NCI-H2081 (cell line): ENCODE measurements at places on chromosomes 16 and 17.

DNA sequence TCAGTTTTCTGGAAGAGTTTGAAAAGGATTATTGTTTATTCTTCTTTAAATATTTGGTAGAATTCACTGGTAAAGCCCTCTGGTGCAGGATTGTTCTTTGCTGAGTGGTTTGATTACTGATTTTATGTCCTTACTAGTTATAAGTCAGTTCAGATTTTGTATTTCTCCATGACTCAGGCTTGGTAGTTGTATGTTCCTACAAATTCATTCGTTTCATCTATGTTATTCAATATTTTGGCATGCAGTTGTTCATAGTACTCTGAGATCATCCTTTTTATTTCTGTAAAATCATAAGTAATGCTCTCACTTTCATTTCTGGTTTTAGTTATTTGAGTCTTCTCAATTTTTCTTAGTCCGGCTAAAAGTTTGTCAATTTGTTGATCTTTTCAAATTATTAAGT, 58.1 kb upstream of the CRYM start:
- DNase-seq = no peak

GRCh38 chr16:87621976-87622713, 19.8 kb downstream of the JPH3 start:
- DNase-seq = no peak

DNA sequence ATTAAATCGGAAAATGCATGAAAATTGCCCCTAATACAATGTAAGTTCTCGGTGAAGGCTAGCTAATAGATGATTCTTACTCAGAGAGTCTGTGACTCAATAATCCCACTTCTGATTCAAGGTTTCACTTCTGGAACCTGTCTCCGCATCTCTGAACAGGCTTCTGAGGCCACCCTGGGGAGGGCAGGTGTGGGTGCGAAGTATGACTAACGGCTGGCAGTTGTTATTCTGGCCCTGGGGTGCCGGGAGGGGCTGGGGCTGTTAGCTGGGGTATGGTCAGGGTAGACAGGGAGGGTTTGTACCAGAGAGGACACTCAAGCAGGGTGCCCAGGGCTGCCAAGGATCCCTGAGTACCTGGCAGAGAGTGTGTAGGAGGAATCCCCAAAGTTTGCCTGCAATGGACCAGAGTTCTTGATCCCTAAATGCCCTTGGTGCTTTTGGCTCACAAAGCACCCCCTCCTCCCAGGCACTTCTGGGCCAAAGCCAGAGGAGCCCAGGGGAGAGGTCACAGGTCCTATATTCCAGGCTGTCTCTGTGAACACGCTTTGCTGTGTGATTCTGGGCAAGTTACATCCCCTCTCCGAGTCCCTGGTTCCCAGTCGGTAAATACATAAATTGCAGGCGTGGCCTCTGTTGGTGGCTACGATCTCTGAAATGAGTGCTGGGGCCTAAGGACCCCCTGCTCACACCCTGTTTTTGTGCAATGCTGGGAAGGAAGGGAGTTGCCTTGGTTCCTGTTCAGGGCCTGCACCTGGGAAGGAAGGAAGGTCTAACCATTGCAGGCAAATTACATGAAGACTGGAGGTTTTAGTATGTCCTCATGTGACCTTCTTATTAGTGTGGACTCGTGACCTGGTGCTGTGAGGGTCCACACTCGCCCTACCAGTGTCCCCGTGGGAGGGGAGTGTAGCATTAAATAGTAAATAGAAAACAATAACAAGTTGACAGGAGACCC, 49.9 kb upstream of the CPNE2 start:
- DNase-seq = no peak

- no peak for DNase-seq
These were observed 326.5 kb downstream of the WWOX start for GRCh38 chr16:78425891-78426510.

DNA sequence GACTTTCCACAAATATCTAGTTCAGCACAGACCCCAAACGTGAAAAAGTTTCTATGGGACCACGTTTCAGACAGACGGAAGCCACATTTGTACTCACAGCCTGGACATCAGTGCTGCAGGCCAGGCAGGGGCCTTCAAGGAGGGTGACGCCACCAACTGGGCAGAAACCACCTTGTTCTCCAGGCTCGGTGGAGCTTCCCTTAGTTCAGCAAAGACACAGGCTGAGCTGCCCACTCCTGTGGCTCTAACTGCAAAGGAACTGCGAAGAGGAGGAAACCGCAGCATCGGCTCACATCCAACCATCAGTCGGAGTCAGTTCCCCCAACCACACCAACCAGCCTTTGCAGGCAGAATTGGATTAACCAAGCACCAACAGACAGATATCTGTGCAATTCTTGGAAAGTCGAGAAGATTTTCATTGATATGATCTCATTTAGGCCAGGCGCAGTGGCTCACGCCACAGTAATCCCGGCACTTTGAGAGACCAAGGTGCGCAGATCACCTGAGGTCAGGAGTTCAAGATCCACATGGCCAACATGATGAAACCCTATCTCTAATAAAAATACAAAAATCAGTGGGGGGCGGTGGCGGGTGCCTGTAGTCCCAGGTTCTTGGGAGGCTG, 73.3 kb upstream of the CNEP1R1 start:
- DNase-seq = no peak

GRCh38 chr16:31458073-31458843, 1.0 kb upstream of the ARMC5 start:
- peak; percentile 38 for DNase-seq

GRCh38 chr17:31318298-31318801, 3.1 kb downstream of the EVI2A start:
- peak; percentile 1 for DNase-seq

DNA sequence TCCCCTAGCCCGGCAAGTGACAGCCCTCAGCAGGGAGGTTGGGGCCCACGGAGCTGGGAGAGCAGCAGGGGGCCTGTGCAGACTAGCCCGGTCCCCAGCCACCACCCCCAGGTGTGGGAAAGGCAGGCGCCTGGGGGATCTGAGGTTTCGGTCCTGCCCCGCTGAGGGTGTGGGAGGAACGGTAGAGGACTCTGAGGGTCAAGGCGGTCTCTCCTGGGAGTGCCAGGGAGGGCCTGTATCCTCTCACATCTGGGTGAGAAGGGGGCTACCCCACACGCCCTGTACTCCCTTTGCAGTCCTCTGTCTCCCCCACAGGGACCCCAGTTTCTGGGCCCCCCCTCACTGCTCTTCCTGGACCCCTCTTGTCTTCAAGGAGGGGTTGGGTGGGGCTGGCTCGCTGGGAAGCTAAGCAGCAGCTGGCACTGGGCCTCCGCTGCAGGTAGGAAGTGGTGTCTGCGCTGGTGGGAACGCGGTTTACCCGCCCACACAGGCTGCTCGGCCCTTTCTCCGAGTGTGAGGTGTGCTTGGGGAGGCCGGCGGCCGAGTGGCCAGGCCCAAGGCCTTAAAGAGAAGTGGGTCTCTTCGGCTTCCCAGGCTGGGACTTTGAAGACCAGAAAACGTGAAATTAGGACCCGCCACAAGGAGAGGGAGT, 15.4 kb downstream of the CD7 start:
- no peak for DNase-seq

DNA sequence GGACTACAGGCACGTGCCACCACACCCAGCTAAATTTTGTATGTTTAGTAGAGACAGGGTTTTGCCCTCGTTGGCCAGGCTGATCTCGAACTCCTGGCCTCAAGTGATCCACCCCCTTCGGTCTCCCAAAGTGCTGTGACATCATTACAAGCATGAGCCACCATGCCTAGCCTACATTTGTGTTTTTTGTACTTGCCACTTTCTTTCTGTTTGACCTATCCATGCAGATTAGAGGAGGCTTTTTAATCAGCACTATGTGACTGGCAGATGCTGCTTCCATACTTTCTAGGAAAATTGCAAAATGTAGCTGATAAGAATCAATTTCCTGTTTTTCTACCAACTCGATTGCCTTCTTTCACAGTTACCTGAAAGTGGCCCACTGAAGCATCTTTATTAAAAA, 57.3 kb downstream of the B9D1 start:
- DNase-seq = no peak

DNA sequence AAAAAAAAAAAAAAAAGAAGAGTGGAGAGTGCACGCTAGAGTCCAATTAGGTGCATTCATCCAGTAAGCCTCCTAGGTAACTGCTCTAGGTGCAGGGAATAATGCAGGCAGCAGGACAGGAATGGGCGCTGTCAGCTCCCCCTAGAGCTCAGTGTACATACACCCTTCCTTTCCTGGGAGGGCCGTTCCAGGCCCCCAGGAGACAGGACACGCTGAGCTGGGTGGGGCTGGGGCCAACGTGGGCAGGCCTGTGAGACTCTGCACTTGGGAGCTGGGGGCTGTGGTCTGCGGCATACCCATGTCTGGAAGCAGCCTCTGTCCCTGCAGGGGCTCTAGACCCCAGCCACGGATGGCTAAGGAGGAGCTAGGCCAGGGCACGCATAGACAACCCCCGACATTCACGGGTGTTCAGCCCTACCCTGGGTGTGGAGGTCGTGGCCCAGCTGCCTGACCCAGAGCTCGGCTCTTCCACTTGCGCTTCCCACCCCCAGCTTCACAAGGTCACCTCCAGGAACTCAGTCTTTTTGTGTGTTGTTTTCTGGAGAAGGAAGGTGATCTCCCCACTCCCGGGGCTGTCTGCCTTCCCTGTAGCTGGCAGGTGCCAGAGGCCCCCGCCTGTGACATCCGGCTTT, 1.0 kb upstream of the ANTKMT start:
- DNase-seq = peak; percentile 45

DNA sequence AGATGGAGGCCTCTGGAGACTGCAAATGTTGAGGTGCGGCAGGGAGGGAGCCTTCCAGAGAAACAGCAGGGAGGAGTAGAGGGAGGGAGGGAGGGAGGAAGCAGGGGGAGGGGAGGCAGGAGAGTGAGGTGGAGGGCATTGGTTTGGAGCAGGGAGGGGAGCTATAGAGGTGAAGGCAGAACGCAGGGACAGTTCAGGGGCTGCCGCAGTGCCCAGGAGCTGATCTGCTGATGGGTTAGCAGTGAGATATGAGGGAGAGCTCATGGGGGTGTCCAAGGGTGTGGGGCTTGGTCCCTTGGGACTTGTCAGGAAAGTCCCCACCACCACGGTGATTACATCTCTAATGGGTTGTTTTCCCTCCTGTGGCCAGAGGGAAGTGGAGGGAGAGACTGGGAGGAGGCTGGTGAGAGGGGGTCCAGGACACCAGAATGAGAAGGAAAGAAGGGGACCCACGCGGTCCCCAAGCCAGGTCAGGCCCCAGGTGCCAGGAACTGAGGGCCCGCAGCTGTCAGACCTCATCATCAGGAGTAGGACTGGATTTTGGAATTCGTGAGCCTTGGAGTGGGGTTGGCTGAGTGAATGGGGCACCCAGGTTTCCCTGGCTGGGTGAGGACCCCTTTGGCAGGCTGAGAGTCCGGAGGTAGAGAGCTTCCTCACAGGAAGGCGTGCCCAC, 11.2 kb downstream of the CA4 start:
- no peak for DNase-seq

GRCh38 chr16:75614066-75614897, 8.8 kb downstream of the ADAT1 start:
- no peak for DNase-seq

- DNase-seq = no peak
These were observed 213.2 kb upstream of the NLRP1 start for GRCh38 chr17:5797447-5798050.

DNA sequence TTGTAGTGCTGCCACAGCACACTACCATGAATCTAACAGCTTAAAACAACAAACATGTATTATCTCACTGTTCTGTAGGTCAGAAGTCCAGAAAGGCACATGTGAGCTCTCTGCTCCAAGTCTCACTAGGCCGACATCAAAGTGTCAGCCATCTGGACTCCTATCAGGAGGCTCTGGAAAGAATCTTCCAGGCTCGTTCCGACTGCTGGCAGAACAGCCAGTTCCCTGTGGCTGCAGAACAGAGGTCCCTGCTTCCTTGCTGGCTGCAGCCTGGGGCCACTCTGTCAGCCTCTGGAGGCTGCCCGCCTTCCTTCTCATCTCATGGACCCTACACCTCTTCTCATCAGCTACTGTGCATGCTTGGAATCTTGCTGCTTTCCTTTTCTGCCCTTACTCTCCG, 168.9 kb downstream of the CBLN1 start:
- no peak for DNase-seq

- no peak for DNase-seq
These were observed 58.0 kb downstream of the NUP88 start for GRCh38 chr17:5361426-5361825.
